ENCODE measurements at places on chromosomes 11 and 22.

DNA sequence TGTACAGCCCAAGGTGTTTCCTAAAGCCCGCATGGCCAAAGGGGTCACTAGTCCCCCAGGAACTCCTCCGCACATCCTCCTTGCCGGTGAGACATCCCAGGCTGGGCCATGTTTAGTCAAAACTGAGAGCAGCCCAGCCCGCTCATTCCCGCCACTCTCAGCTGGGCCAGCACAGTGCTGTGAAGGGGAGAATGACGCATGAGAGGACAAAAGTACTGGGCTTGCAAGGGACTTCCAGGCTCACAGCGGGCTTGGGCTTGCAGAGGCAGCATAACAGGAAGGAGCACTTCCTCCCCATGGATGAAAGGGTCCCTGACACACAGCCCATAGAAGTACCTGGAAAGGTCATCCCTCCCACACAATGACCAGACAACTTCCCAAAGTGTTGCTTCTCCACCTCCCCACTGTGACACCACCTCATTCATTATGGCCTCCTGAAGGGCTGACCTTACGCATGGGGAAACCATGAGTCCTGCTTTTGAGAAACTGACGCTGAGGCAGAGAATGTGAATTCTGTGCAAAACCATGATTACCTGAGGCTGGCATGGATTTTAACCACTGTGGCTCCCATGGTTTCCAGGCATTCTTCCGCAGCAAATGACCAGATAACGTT, 19.1 kb downstream of the ETS1 start:
- no peak for DNase-seq

DNA sequence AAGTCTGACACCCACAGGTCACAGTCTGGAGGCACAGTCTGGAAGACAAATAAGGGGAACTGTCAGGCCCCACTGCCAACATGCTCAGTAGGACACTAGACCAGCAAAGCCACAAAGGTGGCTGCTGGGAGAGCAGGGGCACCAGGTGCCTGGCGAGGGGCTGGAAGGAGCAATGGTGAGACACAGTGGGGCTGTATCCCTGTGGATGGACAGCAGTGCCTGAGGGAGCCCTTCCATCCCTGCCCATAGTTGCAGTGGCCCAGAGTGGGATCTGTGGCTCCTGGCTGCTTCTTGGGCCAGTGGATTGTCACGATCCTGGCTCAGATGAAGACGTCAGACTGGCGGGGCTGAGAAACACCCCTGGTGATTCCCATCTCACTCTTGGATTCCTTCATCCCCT, 154.6 kb downstream of the DSCAML1 start:
- DNase-seq = no peak

DNA sequence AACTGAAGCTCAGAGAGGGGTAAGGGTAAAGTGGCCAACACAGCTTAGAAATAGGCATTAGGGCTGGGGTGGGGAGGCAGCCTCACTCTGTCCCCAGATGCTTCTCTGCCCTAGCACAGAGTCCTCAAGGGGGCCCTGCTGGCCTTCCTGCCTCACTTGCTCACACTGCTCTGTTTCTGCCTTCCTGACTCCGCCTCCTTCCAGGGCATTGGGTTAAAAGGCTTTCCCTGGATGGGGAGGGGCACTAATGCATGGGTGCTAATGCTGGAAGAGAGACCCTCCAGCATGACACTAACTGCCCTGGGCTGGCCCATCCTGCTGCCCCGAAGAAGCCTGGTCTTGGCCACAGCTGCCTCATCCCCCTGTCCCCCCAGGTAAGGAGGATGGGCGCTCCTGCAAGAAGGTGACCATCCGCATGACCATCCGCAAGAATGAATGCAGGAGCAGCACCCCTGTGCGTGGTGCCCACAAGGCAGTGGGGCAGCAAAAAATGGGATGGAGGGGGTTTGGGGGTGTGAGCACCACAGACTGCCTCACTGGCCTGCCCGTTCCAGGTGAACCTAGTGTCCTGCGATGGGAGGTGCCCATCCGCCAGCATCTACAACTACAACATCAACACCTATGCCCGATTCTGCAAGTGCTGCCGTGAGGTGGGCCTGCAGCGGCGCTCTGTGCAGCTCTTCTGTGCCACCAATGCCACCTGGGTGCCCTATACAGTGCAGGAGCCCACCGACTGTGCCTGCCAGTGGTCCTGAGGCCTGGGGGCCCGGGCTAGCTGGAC, 74.0 kb upstream of the MYOD1 start:
- no peak for DNase-seq

DNA sequence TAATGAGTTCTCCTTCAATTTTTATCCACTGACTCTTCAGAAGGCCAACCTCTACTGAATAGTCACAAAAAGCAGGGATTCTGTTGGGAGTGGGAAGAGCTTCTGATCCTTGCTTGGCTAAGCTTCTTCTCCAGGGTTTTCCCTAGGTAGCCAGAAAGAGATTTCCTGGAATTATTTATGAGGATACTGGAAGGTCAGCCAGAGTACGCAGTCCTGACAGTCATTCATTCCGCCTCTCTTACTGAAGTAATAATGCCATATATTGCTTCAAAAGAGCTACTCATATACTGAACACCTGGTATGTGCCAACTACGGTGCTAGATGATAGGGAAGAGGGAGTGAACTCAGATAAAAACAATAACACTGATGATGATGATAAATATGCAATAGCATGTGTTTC, 116.1 kb downstream of the CCDC34 start:
- no peak for DNase-seq

- DNase-seq = no peak
Observed at GRCh38 chr22:38987171-38987895, 5.2 kb downstream of the APOBEC3B start.

- DNase-seq = no peak
Observed at GRCh38 chr11:8087185-8087584, 6.2 kb downstream of the TUB start.

GRCh38 chr22:38196791-38197419, 4.9 kb upstream of the MAFF start:
- DNase-seq = no peak

DNA sequence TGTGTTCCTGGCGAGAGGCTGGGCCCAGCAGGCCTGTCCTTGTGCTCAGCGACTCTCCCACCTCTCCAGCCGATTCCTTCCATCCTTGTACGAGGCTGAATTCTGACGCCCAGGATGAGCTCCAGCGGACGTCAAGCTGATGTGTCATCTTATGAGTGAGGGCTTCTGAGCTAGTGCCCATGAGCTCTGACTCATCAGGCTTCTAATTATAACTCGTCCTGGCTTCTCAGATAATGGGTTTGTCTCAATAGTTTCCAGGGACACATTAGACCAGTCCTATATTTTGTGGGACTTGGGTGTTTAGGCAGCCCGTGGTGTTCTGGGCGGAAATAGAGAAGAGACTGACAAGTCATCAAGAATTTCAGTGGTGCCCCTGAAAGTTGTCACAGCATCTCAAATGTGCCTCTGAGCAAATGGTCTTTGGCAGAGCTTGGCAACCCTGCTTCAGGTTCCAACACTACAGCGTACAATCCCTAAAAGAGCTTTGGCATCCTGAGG, 108.2 kb upstream of the CD44 start:
- DNase-seq = no peak

- DNase-seq = peak; percentile 30
Observed at GRCh38 chr22:38513063-38513462, 7.0 kb upstream of the DDX17 start.

DNA sequence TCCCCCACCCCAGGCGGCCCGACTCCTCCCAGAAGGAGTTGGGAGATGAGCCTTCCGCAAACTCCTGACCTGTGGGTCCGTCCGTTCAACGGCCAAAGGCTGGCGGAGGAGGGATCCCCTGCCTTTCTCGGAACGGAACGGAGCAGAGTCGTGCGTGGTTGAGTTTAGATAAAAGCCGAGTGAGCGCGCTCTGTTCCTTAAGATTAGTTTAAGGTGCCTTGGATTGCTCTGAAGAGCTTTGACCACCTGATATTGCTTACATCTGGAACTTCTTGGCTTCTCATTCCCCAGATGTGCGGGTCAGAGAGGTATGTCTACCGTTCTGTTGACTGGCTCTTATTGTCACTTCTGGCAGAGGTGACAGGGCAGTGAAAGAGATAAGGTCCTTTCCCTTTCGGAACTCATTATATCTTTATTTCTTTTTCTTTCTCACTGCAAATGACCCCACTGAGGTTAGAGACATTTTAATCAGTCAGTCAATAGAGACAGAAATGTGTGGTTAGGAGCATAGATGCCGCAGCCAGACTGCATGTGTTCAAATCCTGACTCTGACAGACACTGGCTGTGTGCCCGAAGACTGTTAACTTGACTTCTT, at the start of gene TRIM6:
Gene TRIM6 (plus strand): TSS at position 31 of the 595 bp plus-strand sequence. CDS start 261 bp downstream, at position 292.
- DNase-seq = no peak

GRCh38 chr11:112649856-112650255, 311.4 kb upstream of the NCAM1 start:
- DNase-seq = no peak

DNA sequence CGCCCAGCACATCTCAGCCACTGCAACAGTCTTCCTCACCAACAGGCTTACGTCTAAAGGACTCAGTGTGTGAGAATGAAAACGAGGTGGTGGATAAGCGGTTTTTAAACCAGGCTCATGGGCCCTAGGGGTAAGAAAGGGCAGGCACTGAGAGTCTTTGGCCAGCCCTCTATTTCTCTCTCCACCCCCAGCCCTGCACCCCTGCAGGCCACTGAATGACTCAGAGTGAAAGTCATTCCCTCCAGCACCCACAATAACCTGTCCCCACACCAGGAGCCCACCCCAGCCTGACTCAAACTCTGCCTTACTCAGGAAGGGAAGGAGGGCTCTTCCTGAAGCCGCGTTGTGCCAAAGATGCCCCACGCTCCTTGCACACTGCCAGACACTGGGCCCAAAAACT, 72.0 kb downstream of the LARGE1 start:
- DNase-seq = no peak

DNA sequence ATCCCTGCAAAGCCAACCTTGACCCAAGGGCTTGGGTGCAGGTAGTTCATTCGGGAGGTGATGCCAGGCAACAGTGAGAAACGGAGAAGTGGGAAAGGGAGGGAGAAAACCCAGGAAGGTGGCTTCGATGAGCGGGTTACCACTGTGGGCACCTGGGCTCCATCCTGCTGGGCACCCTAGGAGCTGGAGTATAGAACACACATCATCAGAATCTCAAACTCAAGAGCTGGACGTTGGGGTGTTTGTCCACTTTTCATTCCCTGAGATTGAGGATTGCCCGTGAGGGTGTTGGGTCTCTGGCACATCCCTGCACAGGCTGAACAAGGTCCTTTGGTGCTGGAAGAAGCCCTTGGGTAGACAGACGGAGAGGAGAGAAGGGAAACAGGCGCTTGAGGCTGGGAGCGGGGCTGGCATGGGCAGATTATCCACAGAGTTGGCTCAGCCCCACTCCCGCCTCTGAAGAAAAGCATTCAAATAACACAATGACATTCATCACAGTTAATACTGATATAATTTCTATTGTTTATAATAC, 70.4 kb downstream of the LRRC32 start:
- DNase-seq = no peak

DNA sequence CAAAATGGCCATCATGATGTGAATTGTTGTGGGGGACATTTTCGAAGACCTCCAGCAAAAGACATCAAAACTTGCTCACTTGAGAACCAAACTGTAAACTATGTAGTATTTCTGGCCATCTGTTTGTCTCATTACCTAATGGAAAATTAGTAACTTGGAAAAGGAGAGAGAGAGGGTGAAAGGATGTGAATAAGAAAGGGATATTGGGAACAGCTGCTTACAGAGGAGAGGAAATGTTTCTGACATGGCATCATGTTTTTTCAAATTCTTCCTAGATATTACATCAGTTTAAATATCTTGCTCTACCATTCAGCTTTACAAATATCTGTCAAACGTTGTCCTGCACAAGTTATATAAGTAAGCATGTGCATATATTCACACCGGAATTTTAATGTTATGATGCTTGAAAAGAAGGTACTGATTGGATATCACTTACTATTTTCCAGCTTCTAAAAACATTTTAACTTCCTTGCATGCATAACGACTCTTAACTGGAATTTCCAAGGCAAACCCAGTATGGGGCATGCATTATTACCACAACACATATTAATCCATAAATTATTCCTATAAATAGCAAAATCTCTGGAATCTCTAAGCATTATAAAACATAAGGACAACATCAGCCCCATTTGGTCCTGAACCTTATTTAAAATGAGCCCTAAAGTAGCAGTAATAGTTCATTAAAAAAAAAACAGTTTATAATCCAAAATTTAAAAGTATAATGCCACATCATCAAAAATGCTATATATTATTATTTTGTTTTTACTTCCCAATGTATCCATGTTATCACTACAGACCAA, 20.0 kb downstream of the GUCY1A2 start:
- DNase-seq = no peak

DNA sequence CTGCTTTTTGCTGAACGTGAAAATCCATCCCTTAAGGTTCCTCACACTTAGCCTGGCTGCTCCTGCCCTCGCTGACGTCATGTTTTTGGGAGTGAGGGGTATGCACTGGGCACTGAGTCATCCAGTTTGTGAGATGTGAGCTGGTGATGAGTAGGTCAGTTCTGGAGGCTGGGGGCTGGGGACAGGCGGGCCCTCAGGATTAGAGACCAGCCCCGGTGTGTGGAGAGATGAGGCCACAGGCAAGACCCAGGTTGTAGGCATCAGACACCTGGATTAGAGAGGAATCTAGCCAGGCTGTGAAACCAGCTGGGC, 9.2 kb downstream of the KCNC1 start:
- DNase-seq = no peak

DNA sequence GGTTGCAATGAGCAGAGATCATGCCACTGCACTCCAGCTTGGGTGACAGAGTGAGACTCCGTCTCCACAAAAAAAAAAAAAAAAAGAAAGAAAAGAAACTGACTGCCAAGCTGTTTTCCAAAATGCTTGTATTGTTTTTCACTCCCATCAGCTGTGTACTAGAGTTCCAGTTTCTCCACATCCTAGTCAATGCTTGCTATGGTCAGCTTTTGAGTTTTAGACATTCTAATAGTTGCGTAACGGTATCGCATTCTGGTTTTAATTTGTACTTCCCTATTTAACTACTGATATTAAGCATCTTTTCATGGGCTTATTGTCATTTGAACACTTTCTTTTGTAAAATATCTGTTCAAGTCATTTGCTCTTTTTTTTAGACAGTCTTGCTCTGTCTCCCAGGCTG, 55.7 kb downstream of the TSPAN18 start:
- no peak for DNase-seq

- no peak for DNase-seq
Observed at GRCh38 chr11:70073871-70074371, 4.2 kb upstream of the ANO1 start.

DNA sequence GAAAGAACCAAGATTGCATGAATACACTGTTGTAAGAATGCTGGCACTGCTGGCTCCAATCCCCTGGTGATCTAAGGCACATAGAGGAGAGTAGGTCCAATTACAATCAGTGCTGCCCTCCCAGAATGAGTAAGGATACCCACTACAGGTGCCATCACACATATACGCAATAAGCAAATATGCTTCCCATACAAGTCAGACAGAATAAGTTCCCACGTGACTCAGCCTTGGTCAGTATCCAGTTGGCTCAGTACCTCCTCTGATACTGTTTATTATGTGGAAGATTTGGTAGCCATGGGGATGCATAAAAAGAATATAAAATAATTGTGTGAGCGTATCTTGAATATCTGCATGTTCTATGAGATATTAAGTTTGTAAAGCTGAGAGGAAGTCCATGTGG, 8.9 kb upstream of the OR2D3 start:
- no peak for DNase-seq

Measured in iPS DF 19.7 (cell line).